ENCODE measurements at places on chromosomes 7 and 10.

DNA sequence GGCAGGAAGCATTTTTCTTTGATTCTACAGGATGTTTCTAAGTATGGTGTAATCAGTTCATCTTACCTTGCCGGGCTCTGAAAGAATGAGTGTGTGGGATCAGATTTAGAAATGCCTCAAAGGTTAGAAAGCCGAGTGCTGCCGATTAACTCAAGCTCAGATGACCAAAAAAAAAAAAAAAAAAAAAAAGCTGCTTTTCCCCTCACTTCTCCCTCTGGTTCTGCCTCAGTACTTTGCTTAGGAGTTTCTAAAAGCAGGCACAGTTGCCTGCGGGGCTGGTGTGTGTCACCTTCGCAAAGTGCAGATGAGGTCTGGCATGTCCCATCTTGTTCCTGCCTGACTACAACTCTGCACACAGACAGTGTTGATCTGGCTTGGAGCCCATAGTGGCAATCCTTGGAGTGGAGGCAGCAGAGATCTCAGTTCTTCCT lies 47.0 kb downstream of the KIAA1217 start:
- no peak for DNase-seq

DNA sequence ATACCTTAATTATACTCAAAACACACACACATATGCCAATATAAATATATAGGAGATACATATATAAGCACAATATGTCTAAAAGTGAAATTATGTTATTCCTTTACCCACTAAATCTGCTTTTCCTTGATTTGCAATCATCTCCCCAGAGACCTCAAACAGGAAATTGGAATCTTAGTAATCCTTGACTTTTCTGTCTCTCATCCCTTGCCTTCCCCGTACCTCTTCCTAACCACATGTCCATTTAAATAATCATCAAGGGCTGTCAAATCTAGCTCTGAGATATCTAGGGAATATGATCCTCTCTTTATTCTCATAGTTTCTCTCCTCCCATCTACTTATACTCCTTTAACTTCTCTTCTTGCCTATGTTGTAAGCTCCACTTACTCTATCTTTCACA lies 336.6 kb downstream of the HGF start:
- DNase-seq = no peak

- no peak for DNase-seq
Measured at GRCh38 chr10:49348593-49348992, 47.3 kb downstream of the DRGX start.

GRCh38 chr7:123916240-123916724 lies 8.8 kb upstream of the SPAM1 start:
- peak; percentile 40 for DNase-seq

- no peak for DNase-seq
Measured at GRCh38 chr10:92753865-92754264, 64.1 kb downstream of the HHEX start.

- DNase-seq = no peak
Measured at GRCh38 chr10:11595395-11595692, 16.1 kb downstream of the USP6NL start.

DNA sequence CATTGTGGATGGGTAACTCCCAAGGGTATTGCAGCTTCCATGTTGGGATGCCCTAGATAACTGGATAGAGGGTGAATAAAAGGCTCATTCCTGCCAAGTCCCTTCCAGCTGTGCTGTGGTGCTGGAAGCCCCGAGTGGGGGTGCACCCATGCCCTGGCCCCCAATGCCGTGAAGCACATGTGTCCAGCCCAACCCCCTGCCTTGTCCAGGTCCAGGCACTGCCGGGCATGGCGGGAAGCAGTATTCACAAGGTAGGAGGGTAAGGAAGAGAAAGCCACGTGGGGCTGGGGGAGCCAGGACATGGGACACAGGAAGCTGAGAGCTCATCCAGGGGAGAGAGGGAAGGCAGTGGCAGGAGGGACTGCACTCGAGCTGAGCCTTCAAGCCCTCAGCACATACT lies 148.2 kb upstream of the CDCA7L start:
- DNase-seq = no peak

DNA sequence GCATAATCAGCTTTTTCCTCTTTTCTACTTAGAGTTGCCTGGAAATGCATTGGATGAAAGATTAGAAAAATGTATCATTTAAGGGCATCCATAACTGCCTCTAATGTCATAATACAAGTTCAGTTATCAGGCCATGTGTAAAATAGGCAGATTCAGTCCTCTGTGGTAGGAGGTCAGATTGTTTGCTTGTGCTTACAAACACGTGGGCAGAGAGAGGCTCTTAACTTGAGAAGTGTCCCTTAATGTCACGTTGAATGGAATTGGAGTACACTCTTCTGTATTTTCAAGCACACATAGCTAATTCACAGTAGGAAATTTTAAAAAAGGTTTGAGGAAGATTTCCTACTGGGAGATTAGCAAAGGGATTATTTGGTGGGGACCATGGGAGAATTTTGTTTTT lies 359.8 kb upstream of the MTPN start:
- no peak for DNase-seq

GRCh38 chr7:14430926-14431325 lies 441.5 kb upstream of the ETV1 start:
- no peak for DNase-seq

DNA sequence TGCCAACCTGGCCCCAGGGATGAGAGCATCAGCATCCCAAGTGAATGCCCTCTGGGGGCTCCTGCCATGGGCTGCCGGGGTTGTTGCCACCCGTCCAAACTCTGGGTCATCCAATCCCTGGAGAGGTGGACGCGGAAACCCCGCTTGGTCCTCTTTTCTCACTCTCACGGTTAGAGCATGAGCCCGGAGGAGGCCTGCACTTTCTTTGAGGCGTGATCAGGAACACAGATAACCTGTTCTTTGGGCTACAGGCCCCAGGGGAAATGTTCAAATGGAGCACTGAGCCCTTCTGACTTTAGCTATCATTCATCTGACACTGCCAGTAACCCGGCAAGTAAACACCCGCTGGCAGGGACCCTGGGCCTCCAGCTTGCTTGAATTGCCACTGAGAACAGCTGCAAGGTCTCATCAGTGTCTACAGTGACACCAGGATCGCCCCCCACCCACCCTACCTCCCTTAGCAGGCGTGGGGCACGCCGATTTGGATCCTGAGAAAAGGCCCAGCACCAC lies 29.4 kb upstream of the SLF2 start:
- DNase-seq = no peak

DNA sequence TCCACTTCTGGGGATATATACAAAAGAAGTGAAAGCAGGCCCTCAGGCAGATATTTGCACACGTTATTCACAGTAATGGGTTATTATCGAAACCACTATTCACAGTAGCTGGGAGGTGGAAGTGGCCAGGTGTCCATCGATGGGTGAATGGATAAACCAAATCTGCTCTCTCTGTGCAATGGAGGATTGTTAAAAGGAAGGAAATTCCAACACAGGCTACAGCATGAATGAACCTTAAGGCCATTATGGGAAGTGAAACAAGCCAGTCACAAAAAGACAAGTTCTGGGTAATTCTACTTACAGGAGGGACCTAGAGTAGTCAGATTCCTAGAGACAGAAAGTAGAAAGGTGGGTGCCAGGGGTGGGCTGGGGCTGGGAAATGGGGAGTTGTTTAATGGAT lies 48.5 kb upstream of the BHLHA15 start:
- no peak for DNase-seq

DNA sequence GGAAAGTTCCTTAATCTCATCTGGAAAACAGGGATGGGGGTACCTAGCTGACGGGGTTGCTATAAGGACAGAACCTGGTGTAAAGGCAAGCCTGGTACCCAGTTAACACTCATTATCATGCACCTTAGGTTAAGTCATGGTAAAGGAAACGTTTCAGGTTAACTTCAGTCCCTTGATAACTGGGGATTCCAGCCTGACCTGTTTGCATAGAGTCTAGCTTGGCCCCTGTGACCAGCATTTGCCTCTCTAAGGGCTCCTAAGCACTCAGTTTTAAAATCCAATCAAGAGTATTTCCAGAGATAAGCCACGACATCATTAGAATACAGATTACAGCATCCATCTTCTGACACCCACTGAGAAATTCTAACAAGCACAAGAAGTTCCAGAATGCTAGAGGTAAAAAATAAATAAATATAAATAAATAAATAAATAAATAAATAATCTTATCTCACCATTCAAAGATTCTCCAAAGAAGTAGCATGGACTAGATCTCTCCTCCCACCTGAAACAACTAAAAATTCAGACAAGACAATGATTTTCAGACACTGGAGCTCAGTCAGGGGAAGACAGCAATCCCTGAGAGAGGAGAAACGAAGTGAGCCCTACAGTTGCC lies 184.6 kb downstream of the KCNMA1 start:
- no peak for DNase-seq

DNA sequence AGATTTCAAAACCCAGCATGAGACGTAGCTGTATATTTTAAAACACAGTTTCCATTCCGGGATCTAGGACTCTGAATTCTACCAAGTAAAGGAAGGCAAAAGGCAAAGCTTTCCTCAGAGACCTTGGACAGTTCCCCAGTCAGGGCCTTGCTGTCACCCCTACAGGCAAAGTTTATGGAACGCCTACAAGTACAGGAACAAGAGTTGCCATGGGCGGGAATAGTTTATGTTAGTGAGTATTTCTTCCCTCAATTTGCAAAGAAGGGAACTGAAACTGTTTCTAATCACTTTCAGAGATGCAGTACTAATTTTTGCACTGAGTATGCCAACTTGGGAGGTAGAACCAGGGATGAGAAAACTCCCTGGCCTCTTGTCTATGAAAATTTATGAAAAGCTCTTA lies 68.2 kb upstream of the LRGUK start:
- DNase-seq = no peak

GRCh38 chr7:18835001-18835690 lies 282.3 kb downstream of the TWIST1 start:
- DNase-seq = peak; percentile 9

GRCh38 chr7:72336632-72337389 lies 75.3 kb downstream of the CALN1 start:
- peak; percentile 74 for DNase-seq

DNA sequence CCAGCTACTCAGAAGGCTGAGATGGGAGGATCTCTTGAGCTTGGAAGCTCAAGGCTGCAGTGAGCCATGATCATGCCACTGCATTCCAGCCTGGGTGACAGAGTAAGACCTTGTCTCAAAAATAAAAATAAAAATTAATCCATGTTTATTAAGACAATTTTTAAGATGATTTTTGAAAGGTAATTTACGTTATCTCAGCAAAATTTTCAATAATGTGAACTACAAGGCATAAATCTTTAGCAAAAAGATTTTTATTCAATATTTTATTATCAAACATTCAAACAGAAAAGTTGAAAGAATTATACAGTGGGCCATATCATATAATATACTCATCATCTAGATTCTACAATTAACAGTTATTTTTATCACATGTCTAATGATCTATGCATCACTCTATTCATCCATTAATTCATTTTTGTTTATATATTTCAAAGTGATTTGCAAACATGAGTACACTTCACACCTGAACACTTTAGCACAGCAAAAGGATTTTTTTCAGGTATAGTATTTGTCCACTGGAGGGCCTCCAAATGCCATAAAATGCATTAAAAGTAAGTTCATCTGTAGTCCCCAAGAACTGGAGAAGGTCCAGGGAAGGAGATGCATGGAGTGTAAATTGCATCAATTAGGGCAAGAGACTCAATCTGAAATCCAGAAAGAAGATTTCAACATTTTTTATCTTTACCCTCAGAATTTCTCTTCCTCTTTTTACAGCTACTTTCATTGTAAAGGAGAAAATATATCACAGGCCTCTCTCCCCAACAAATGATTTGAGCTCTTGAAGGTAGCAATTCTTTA lies 38.6 kb upstream of the RSBN1L start:
- DNase-seq = no peak

DNA sequence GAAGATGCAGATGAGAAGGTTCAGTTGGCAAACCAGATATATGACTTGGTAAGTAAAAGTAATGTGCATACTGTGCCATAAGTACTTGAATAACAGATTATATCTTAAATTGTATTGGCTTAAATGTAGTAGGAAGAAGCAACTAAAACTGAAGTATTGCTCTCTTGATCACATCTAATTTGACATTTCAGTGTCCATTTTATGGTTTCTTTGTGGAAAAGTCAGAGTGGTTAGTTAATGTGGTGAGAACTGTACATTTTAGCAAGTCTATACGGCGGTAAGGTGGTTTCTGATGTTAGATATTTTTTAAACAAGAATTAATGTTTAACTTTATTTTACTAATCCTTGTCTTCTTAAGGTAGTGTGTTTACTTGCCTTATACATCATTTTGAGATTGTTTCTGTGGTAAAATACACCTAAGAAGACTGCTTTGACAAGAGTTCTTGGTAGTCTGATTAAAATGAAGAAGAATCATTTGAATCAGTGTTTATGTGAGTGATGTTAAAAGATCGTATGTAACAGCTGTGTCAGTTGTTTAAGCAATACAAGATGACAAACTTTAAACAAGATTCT lies 5.1 kb downstream of the ING3 start:
- no peak for DNase-seq

- peak; percentile 25 for DNase-seq
Measured at GRCh38 chr10:693506-693905, 4.0 kb upstream of the DIP2C start.

DNA sequence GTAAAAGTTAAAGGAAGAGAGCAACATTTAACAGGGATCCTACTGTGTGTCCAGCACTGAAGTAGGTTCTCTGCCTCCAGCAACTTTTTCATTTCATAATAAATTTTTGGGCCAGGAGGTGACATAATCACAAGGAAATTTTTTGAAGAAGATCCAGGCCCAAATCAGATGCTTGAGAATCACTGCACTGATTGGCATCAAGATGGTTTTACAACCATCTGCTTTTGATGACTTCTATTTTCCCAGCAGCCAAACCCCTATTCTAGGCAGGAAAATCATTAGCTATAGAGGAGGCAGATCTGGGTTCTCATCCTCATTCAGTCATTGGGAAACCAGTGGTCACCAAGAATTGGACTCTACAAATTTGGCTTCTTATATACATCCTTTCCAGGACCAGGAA lies 79.0 kb downstream of the ARL4A start:
- no peak for DNase-seq

- no peak for DNase-seq
Measured at GRCh38 chr10:131805696-131806095, 95.1 kb upstream of the PPP2R2D start.

DNA sequence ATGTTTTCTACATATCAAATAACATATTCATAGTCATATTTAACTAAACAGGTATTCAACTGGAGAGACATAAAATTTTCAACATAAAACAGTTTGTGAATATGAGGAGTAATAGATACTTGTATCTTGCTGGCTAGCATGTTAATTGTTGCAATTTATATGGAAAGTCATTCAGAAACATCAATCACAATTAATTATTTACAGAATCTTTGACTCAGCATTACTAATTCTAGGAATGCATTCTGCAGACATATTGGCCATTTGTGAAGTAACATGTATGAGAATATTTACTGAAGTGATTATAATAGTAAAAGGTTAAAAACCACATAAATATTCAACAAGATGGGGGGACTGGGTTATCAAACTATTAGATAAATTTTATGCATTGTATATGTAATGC lies 203.7 kb downstream of the TSPAN12 start:
- no peak for DNase-seq

- DNase-seq = no peak
Measured at GRCh38 chr10:77526868-77527617, 110.6 kb downstream of the KCNMA1 start.

Measured in right kidney (tissue), 9 donors.